KBM-7 (cell line): ENCODE measurements at places on chromosomes 6 and 20.

DNA sequence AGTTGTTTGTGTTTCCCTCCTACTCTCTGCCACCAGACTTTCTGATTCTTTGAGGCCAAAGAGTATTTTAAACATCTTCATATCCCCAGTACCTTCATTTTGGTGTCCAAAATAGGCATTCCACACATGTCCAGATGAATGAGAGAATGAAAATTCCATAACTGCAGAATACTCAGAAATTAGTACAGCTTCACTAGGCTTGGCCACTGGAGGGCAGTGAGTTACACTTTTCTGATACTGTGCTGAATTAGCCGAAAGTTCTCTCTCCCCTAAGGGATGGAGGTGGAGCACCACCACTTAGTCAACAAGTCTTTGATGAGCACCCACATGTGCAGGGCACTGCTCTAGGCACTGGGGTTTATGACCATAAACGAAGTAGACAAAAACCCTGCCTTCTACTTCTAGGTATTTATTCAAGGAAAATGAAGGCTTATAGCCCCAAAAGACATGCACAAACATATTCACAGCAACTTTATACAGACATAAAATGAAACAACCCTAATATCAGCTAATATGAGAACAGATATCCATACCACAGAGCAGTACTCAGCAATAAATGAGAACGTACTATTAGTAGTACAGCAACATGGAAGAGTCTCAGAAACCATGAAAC, 46.1 kb upstream of the TMEM217 start:
- DNase-seq = no peak

DNA sequence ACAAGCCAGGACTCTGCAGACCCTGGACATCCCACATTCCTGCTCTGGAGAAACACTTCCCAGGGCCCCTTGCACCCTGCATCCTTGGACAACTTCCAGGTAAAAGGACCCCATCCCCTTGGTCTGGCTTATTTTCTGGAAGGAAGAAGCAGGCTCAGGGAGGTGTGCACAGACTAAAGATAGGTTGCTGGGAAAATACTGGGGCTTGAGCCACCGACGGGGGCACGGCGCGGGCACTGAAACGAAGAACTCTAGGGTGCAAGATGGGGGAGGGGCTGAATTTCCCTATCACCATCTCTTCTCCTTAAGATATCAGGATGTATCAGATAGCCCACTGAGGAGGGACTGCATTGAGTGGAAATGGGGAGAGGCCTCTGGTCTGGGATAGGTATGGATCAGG, 805 bp downstream of the FRS3 start:
- no peak for DNase-seq

- no peak for DNase-seq
Measured at GRCh38 chr6:142476452-142476851, 174.6 kb downstream of the ADGRG6 start.

GRCh38 chr20:61903575-61904340, 161.9 kb downstream of the TAF4 start:
- no peak for DNase-seq

DNA sequence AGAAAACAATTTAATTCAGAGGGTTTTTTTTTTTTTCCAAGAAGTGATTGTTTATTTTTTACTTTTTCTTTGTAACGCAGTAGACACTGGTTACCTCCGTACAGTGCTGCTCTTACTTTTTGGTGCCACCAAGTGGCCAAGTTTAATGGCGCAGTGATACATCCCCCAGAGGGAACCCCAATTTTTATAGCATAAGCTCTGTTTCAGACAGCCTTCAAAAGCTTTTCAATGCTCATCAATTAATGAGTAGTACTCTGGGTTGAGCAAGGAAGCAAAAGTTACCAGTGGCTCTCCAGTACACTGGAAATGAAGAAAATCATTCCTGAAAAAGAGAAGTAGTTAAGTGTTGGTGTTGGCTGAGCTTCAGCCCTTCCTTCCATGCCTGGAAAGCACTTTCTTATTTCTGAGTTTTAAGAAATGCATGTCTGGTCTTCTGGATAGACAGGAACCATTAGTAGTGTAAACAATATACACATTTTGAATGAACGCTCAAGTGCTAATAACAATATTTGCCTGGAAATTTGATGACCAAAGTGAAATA, 129.1 kb upstream of the SMLR1 start:
- peak; percentile 69 for DNase-seq

DNA sequence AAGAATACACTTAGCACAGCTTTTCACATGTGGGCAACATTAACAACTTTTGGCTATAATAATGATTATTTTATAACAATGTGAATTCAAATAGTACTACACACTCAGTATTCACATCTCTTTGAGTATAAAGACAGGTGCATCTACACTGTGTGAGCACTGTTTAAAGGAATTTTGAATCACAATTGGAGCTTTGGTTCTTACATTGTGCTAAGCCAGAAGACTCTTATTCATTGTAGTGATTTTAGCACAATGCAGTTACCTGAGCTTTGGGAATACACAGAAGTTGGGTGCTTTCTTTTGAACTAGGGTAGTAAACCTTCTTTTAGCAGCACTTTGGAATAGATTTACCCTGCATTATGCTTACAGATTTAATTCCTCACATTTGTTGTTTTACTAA, 20.5 kb downstream of the RIMS1 start:
- DNase-seq = no peak

GRCh38 chr20:62473717-62474603, 1.8 kb downstream of the GATA5 start:
- DNase-seq = no peak

GRCh38 chr6:36722879-36723278, 25.3 kb downstream of the RAB44 start:
- DNase-seq = no peak
